Liver (tissue), 10 donors: ENCODE measurements at places on chromosomes 1 and 21. TPM values are rescaled to one million over a fixed set of nuclear protein-coding genes. Genes with fewer than 3 reads are reported as not detected.

DNA sequence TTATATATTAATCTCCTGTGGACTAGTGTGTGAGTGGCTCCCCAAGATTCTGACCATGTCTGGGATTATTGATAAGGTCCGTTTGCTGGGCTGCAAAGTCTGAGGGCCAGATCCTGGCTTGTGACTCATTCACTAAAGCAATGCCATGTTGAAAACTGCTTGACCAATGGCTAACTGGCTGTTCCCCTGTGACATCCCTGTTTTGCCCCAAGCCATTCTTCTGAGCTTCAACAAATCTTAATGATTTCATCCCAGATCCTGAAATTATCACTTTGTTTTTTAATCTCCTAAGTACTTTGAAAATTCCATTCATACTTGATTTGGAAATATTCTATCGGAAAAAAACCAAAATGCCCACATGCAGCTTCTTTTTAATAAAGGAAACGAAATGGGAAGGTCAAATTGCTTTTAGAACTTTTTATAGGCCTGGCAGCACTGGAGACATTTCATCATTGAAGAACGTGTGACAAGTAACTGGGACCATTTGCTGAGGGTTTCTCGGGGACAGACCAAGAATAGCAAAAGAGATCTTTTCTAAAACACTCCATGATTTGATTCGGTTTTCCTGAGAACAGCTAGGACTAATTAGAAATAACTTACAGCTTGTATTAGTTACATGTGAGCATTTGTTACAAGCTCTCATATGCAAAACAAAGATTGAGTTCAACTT, 121.3 kb downstream of the TGFB2 start:
- DNase-seq: no peak

DNA sequence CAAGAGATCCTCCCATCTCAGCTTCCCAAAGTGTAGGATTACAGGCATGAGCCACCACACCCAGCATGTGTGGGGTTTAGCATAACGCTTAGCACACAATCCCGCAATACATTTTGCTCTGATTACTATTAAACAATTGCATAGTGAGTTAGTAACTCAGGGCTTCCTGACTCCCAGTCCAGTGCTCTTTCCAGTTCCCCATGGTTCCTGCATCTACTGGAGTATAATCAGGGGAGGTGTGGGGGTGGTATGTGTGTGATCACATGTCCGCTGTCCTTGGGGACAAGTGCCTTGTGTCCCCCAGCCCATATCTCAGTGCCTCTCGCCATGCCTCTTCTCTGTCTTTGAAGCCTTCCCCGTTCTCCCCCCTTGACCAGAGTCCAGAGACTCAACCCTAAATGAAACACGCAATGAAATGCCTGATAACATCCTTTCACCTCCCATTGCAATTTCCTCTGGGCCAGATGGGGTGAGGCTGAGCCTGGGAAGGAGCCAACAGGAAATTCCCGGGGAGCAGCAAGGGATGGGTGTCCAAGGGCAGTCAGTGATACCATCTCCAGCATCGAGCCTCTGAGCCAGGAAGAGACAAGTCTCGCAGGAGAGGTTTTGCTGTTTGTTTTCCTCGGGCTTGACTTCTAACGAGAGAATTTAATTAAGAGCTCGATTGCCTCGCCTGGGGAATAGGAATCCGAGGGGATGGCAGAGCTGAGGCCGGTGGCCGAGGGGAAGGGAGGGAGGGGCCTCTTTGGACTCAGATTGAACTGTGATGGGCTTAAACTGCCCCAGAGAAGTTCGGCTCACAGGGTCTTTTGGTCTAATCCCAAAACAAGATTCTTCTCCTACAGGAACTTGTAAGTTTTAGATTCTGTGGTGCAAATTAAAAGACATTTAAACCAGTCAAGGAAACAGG, 7.7 kb upstream of the HTR1D start:
- DNase-seq: no peak

DNA sequence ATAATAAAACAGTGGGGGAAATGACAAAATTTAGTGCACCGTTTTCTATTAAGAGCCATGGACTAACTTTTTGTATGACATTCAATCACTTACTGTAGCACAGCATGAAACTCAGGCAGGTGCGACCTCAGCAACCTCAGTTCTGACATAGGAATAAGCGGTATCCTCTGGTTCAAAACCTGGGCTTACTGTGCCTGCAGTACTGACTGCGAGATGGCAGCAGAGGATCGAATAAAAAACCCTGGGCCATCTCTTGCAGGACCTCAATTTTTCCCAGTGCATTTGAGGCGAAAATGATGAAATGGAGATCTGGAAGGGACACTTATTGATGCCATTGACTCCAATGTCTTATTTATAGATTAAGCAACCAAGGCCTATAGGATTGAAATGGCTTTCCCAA, 214.7 kb downstream of the ADGRL2 start:
- DNase-seq: no peak

DNA sequence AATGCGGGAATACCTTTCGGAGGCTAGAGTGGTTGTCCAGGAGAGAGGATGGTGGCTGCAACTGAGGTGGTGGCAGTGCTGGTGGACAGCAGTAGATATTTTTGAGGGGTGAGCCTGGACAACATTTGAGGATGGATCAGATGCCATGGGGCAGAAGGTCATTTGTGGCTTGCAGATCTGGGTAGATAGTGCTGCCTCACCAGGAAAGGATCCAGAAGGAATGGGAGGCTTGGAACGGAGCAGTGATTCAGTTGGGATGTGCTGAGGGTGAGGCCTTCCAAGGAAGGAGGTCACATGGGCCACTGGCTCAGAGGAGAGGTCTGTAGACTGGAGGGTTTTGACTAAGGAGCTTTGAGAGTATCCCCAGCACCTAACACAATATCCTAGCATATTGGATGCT, 110.8 kb upstream of the KAZN start:
- DNase-seq: no peak

- DNase-seq: no peak
Observed at GRCh38 chr1:203215573-203215972, 13.9 kb downstream of the CHIT1 start.

DNA sequence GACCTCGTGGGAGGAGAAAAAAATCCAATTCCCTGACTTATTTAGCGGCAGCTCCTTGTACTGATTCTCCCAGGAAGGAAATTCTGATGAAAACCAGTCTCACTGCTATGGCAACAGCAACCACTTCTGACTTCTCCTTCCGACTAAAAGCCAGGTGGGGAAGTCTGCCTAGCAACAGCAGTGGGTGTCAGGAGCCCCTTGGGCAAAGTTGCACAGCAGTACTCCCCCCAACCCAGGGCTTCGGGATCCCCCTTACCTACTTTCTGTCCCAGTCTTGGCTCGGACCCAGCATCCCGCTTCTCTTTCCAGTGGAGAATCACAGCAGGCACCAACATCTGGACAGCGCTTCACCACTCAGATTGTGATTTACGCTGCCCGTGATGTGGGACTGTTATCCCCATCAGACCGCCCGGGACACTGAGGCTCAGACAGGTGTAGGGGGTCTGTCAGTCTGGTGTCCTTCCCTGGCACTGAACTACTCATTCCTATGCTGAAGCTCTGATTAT, 24.6 kb downstream of the NKAIN1 start:
- no peak for DNase-seq

DNA sequence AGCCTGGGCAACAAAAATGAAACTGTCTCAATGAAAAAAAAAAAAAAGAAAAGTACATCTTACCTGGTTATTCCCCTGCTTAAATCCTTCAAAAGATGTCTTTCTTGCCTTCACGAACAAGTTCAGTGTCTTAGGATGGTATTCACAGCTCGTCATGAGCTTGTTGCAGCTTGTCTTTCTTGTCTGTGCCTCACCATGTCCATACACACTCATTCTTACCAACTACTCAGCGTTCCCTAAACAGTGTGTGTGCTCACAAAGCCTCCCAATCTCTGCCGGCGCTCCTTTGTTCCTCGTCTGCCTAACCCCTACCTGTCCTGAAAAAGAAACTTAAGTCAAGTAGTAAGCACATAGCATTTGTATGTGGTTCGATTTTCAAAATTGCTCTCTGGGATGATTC, 31.1 kb downstream of the UBE4B start:
- no peak for DNase-seq

- DNase-seq: no peak
Observed at GRCh38 chr21:14957836-14958235, 107.0 kb downstream of the NRIP1 start.

GRCh38 chr1:245091171-245091621, 63.6 kb upstream of the KIF26B start:
- no peak for DNase-seq

DNA sequence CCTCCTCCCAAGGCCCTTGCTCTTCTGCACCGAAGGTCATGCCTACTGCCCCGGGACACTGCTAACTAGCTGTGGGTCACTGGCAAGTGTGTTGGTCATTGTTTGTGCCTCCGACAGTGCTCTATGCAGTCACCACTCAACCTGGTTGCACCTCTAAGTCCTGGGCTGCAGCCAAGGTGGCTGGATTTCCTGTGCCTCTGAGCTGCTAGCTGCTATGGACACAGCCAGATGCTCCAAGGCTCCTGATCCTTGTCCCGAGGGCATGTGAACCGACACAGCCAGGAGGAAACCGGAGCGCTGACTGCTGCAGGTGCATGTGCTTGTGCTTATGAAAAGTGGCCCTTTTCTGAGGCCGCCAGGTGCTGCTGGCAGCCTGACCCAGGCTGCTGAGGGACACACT, 14.7 kb upstream of the SPOCD1 start:
- no peak for DNase-seq

GRCh38 chr1:221881805-221882581, 140.1 kb upstream of the DUSP10 start:
- DNase-seq: no peak

DNA sequence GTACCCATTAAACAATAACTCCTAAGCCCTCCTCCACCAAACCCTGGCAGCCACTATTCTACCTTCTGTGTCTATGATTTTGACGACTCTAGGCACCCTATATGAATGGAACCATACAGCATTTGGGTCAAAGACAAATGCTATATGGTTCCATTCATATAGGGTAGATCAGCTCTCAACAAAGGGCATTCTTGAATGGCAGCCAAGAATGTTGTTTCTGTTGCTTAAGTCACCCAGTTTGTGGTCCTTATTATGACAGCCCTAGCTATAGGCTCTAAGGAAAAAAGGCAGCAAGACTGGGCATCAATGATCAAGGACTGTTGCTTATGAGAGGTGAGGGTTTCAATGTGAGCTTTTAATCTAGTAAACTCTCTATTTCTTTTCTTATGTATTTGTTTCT, 4.7 kb upstream of the SLC5A9 start:
- no peak for DNase-seq

GRCh38 chr1:9612162-9612845, 23.6 kb downstream of the TMEM201 start:
- DNase-seq: no peak

GRCh38 chr1:2257245-2257627, 29.1 kb downstream of the SKI start:
- no peak for DNase-seq

GRCh38 chr1:187721216-187721615, 892.5 kb downstream of the PLA2G4A start:
- DNase-seq: no peak

Gene EPHX1
- 1,448 TPM for polyA plus RNA-seq

Gene SH2D1B
- polyA plus RNA-seq: 0.28 TPM

Gene POTED
- not detected for polyA plus RNA-seq

Gene S100A7
- polyA plus RNA-seq: not detected
